ENCODE measurements at places on chromosomes 2 and 18.

- DNase-seq: no peak
Observed at GRCh38 chr2:118609138-118609537, 238.3 kb downstream of the EN1 start.

DNA sequence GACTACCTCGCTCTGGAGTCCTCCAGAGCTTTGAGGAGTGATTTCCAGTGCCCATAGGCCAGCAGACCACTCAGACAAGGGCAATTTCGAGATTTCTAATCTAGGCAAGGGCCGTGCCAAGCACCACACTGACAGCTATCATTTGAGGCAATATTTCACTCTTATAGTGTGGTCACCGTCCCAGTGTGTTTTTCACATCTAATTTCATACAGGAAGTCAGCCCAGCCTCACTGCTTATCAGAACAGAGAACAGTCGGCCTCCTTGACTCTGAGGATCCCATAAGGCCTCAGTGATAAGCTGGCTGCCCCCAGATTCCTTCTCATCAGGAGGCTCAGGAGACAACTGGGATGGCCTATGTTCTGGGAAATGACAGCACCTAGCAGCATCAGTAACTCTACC is 581 bp downstream of the CAPN14 start:
- no peak for DNase-seq

DNA sequence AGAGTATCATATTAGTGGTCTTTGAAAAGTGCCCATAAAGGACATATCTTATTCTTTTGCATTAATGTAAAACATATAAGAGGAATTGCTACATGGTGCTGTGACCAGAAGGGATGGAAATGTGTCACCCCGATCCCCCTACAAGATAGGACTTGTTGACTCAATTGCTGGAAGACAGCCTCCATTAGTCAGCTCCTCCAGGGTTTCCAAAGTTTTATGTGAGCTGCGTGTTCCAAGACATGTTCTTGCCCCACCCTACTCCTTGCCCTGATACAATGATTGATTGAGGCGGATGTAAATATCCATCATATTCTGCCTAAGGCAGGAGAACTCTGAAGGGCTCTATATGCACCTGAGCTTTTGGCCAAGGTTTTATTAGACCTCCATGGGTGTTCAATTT is 541.0 kb upstream of the ZEB2 start:
- no peak for DNase-seq

DNA sequence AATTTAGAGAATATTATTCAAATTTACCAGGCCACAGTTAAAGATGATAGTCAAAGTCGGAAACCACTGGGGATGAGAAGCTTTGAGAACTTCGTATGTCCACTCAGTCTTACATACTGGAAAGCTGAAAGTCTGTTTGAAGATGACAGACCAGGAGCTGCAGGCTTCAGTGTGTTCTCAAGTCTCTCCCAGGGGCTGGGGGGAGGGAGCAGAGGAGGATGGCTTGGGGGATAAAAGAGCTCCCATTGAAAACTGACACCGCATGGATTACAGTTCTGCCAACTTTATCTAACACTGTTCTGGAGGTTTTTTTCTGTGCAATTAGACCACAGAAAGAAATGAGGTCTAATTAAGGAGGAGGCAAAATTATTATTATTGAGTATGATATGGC is 170.5 kb upstream of the ALKAL2 start:
- DNase-seq: no peak

DNA sequence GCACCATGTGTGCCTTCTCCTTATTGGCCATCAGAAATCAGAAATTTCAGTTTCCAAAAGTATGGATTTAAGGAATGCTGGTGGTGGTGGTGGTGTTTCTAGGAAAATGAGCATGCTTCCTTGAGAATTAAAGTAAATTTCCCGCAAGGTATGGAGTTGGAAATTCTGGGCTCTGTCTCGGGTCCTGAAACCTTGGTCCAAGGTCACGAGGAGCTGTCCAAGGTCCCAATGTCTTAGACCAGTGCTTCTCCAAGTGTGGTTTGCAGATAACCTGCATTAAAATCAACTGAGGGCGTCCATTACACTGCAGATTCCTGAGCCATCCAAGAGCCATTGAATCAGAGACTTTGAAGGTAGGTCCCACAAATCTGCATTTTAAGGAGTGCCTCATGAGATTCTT is 210.9 kb upstream of the PKDCC start:
- peak; percentile 72 for DNase-seq

DNA sequence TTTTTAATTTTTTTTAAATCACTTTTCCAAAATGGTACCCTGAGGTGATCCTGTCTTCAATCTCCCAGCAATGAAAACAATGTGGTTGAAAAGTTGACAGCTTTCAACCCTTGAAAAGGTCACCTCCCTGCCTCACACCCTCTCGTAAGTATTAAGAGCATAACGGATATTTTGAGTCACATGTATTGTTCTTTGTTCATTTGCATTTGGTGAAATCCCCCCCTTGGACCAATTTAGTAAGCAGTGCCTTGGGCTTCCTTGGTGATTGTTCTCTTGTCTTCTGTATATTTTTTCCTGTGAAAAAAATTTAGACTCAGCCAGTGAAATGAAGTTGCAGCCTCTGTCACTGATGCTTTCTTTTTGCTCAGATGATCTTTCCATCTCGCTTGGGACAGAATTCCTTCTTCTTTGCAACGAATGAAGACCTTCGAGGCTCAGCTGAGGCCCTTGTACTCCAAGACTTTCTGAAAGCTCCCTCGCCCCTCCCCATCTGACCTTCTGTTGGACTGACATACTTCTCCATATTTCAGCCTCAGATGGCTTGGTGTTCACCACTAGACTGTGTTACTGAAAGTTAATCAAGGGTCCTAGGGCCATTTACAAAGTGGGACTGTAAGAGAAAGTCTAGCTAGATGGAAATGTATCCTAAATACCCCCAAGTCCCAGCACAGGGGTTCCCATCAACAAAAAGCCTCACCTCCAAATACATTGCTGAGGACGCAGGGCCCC is 158.4 kb downstream of the BCL2 start:
- DNase-seq: no peak

Measured in mucosa of descending colon (tissue), 3 donors.